Choroid plexus epithelial cell (primary cell): ENCODE measurements at places on chromosomes 3 and 15.

DNA sequence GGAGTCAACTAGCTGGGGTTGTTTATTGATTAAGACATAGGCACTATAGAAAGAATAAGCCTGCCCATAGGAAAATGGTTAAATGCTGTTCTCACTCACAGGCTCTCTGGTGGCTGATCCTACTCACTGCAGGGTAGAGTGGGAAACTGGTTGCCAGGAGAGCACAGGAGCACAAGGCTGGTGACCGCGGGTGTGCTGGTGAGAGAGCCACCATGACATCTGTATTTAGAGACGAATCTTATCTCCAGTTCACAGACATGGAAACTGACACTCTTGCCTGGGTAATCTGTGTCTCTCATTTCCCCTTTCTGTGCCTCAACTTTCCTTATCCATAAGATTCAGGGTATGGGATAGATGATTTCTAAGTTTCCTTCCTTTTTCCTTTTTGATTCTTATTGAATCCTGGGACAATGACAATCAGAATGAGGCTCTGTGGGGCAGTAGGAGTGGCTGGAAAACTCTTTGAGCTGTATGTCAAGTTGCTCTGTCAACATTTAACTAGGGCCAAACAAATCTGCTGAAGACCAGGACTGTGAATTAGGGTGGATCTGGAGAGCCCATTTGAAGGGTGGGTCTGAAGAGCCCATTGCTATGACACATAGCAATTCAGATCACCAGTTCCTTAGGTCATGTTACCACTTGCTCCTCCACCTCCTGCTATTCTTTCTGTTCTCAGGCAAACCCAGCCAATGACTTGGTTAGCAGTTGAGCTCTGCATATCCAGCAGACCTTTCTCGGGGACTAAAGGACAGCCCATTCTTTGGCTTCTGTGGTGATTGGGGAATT is 286.1 kb upstream of the TBL1XR1 start:
- peak; percentile 32 for DNase-seq

DNA sequence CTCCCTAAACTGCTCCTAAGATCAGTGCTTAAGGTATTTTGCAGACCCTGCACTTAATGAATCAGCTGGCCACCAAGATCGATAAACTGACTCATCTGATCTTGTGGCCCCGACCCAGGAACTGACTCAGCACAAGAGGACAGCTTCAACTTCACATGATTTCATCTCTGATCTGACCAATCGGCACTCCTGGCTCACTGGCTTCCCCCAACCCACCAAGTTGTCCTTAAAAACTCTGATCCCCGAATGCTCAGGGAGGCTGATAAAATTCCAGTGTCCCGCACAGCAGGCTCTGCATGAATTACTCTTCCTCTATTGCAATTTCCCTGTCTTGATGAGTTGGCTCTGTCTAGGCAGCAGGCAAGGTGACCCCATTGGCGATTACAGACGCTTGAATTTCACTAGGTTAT is 13.5 kb downstream of the HTR3E start:
- DNase-seq = peak; percentile 40

DNA sequence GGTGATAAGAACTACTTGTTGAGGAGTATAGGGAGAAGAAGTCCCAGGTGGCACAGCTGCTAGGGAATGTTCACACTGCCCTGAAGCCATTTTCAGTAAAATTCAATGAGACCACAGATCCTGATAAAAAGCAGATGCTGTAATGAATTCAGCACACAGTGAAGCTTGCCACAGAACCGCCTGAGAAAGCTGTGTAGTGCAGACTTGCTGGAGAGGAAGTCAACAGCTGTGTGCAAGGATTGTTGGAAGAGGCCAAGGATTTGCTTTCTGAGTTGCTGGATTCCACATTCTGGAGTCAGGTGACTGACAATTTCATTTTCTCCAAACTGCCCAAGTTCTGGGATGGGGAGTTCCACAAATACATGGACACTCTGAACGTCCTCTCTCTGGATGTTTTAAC is 70.9 kb downstream of the ANP32A start:
- no peak for DNase-seq

GRCh38 chr3:114144909-114145688 is 33.8 kb downstream of the DRD3 start:
- peak; percentile 95 for DNase-seq

- DNase-seq = peak; percentile 82
These were observed 97.3 kb downstream of the AKAP13 start for GRCh38 chr15:85477730-85478129.

DNA sequence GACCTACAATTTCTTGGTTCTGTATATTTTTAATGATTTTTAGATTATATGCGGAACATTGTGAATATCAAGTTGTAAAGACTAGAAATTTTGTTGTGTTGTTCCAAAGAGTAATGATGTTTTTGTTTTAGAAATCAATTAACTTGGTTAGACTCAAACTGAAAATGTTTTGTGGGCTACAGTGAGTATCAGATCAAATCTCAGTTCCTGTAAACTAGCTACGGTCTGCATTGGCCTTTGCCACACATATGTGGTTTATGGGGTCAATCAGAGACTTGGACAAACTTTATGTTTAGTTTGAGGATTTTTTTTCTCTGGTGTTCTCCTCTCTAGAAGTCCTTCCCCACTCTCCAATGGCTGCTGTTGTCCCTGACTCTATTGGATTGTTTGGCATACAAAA is 308.0 kb upstream of the THRB start:
- no peak for DNase-seq

GRCh38 chr3:29512641-29513040 is 231.8 kb downstream of the RBMS3 start:
- DNase-seq = no peak

DNA sequence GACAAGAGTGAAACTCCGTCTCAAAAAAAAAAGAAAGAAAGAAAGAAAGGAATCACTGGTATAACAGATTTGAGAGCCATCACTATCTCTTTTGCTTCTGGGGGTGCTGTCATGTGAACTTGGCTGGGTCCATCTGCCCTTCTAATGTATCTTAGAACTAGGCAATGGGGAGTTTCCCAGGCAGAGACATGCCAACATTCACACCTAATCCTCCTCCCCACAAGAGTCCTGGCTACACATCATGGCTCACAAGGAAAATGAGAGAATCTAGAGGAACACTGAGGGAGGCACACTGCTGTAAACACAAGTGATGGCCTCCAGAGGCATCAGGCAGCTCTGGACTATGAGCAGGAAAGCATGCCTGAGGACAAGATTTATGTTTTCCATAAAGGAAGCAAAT is 67.8 kb upstream of the PPP2R3A start:
- no peak for DNase-seq

DNA sequence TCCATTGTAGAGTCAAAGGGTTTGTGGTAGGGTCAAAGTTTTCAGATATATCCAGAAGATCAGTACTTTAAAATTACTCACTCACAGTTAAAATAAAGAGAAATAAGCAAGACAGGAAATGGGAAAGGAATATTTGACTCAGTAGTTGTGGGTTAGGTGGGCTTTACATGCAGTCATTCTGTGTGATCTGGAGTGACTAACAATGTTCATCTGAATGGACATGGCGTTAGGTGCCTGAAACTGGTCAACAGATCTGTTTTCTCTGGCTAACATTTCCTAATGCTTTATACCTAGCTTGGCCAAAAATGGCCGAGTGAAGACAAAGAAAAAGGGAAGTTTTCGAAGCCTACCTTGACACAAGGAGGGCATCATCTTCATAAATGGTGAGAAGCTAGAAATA is 133.4 kb upstream of the SATB1 start:
- DNase-seq = no peak

- peak; percentile 59 for DNase-seq
These were observed 20.7 kb downstream of the TIMP4 start for GRCh38 chr3:12138044-12138443.

- DNase-seq = peak; percentile 63
These were observed 16.6 kb downstream of the CRYBG3 start for GRCh38 chr3:97838393-97838792.

- DNase-seq = no peak
These were observed 280.4 kb downstream of the CD47 start for GRCh38 chr3:107810171-107811071.

DNA sequence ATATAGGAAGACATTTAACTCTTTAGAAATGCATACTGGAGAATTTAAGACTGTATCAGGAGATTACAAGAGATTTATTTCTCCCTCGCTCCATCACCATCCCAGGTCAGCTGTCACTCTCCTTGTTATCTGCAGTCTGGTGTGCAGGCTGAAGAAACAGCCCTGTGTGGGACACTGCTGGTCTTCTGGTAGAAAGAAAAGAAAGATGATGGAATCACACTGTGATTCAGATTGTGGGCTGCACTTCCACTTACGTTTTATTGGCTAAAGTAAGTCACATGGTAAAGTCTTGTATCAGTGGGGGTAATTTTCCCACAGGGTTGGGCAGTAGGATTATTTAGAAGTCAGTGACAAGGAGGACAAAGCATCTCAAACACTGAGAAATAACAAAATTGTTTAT is 18.1 kb upstream of the ATP1B3 start:
- peak; percentile 23 for DNase-seq

DNA sequence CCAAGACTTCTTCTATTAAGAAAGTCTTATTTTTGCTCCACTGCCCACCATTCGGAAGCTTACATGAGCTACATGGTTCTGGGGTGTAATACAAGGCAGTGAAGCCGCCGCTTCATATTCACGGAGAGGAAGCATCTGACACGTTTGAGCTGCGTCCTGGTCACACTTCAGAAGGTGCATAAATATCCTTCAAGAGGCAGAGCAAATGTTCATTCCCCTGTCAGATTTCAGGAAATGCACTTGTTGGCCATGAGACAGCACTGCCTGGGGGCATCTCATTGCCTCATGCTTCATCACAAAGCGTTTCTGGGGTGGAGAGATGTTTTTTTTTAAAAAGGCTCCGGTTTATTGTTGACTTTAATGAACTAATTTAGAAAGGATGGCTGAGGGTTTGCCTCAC is 119.9 kb downstream of the CADPS start:
- DNase-seq = no peak

DNA sequence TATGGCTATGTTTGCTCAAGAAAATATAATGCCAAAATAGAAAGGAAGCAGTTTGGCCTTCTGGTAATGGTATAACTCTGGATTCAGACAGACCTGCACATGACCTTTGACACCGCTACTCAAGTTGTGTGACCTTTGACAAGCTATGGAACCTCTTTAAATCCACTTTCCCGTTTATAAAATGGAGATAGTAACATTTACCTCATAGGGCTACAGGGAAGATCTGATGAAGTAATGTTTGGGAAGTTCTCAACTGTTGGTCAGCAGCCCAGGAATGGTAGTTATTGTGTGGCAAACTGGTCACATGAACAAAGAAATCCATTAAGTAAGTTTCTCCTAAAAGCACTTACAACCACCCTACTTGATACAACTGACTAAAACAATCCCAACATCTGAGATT is 95.1 kb upstream of the PHLDB2 start:
- DNase-seq = peak; percentile 67

DNA sequence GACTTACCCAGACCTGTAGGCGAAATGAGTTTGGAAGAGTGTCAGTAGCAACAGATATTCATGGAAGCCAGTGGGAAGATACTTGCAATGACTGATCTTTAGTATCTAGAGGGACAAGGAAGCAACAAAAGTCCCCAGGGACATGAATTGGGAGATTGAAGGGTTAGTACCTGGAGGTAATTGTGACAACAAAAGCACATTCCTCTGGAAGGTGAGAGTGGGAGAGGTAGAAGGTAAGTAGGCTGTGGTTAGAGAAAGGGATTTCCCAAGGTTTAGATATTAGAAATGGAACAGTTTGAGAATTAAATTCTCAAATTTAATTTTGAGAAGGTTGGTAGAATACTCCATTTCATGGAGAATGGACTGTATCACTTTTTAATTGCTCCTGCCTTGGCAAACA is 191.4 kb downstream of the AKAP13 start:
- DNase-seq = no peak

DNA sequence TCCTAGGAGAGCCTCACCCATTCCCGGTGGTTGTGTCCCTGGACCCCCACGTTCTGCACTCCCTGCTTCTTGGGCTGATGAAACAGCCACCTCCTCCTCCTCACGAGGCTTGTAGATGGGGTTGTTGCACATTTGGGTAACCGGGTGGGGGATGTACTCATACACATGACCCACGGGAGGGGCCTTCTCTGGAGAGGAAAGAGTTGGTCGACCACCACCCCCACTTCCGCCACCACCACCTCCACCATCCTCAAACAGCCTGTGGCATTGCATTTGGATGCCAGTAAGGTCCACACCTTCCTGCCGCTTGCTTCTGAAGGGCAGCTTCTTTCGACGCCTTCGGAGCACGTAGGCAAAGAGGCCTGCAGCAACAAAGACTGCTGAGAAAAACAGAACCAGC is 7.7 kb downstream of the SLITRK3 start:
- no peak for DNase-seq

GRCh38 chr15:77621847-77622208 is 10.9 kb downstream of the LINGO1 start:
- no peak for DNase-seq

GRCh38 chr15:65939901-65940617 is 70.8 kb downstream of the RAB11A start:
- DNase-seq = peak; percentile 88

DNA sequence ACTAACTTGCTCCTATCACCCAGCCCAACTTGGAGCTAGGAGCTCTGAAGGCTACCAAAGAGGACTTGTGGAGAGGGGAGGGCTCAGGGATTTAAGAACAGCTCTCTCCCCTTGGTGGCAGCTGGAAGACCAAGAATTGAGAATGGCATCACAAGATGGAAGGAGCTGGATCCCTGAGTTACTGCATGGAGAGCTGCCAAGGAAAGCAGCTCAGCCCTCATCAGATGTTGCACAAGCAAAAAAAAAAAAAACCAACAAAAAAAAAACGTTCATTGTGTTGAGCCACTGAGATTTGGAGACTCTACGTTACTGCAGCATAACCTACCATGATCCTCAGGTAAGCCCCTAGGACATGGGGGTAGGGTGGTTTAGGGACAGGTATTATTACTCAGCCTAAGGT is 41.0 kb downstream of the ITGB5 start:
- DNase-seq = peak; percentile 90

GRCh38 chr15:62492900-62493299 is 327.8 kb upstream of the C2CD4B start:
- DNase-seq = no peak

- no peak for DNase-seq
These were observed 2.0 kb downstream of the CORO2B start for GRCh38 chr15:68580883-68581155.

DNA sequence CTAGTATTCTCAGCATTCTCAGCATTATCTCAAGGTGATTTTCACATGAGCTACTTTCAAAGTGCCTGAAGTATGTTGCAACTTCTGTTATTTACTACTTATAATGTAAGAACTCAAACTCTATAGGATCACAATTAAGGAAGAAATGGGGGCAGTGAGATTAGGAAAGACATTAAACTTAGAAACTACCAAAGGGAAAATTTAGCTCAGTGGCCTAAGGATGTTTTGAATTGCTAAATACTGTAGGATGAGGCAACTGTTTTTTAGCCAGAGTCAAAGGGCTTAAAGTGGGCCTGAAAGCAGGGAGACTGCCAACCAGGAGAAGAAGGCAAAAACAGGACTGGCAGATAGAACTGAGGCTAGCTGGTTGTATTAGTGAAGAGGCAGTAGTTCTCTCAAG is 55.5 kb upstream of the MBNL1 start:
- no peak for DNase-seq

DNA sequence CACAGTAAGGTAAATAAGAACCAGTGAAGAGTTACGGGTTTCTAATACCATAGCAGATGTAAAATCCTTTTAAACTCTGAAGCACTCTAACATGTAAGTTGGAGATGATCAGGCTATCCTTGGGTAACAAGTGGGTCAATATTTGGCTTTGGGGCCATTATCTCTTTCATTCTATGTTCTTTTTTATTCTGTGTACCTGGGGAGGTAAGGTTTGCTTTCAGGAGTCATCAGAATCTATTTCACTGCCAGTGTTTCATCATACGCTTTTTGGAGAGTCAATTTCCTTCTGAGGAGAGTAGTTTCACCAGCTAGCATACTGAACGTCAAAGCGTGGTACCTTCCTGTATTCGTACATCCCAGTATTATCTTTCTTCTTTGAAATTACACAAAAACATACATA is 166.5 kb downstream of the GMNC start:
- DNase-seq = no peak
